Lower leg skin (tissue), 4 donors: ENCODE measurements at places on chromosomes 13 and 19.
A peak's percentile ranks its signal among the peaks of the same experiment; 100 is the strongest.

DNA sequence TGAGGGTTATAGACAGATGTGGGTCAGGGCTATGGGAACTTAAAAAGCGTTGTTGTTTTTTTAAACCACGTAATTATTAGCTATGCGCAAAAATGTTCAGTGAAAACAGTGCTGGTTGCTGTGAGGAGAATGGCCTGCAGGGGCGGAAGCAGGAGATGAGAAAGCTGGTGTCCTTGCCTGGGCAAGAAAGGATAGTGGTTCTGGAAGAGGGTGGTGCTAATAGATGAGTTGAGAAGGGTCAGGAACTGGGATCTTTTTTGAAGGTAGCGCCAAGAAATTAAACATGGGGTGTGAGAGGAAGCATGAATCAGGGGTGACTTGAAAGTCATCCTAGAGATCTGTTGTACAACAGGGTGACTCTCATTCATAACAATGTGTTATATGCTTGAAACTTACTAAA lies 4.8 kb upstream of the SMG9 start:
- DNase-seq, result no peak

GRCh38 chr13:95480791-95481780 lies 71.4 kb upstream of the CLDN10 start:
- DNase-seq, result no peak

DNA sequence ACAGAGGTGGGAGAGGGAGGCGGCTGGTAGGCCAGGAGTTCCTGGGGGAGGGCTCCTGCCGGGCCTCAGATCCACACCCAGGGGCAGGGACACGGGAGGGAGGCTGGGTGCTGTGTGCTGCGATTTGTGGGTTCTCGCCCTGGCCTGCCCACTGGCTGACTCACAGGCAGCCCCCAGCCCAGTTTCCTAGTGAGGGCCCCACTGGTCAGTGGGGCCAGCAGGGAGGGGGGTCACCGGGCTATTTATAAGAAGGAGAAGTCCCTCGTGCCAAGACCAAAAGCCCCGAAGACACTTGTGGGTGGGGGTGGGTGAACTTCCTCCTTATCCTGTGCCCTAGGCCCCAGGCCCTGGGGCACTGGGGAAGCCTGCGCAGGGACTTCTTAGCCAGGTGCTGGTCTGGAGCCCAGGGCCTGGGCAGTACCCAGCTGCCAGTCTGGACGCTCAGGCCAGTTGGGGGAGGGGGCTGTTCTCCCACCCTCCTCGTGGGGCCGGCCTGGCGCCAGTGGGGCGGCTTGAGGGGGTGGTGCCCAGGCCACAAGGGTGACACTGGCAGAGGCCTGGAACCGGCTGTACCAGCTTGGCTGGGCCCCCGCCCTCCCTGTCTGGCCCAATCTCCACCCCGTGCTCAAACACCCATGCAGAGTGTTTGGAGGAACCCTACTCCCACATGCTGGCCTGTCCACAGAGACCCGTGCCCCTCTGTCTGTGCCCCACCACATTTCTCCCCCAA lies 5.0 kb upstream of the JUNB start:
- DNase-seq, result peak; percentile 74

DNA sequence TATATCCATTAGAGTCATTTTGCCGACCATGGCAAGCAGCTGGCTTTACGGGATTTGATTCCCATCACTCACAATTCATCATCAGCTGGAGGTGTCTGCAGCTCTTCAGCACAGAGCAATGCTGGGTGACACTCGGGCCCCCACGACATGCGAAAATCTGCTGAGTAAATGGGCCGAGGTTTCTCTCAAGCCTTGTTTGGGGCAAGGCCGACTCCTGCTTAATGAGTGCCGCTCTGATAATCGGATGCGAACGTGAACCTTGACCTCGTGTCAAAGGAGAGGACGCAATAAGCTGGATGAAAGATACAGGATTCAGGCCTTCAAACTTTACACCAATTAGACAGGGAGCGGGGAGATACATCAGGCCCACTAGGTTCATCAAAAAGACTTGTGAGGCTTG lies 65.2 kb downstream of the GGACT start:
- DNase-seq, result no peak

GRCh38 chr19:13917888-13918406 lies 11.9 kb downstream of the CC2D1A start:
- DNase-seq, result no peak

- DNase-seq, result no peak
Measured at GRCh38 chr13:38264363-38265131, 85.1 kb upstream of the UFM1 start.

- no peak for DNase-seq
Measured at GRCh38 chr13:57899096-57899495, 267.6 kb downstream of the PCDH17 start.

DNA sequence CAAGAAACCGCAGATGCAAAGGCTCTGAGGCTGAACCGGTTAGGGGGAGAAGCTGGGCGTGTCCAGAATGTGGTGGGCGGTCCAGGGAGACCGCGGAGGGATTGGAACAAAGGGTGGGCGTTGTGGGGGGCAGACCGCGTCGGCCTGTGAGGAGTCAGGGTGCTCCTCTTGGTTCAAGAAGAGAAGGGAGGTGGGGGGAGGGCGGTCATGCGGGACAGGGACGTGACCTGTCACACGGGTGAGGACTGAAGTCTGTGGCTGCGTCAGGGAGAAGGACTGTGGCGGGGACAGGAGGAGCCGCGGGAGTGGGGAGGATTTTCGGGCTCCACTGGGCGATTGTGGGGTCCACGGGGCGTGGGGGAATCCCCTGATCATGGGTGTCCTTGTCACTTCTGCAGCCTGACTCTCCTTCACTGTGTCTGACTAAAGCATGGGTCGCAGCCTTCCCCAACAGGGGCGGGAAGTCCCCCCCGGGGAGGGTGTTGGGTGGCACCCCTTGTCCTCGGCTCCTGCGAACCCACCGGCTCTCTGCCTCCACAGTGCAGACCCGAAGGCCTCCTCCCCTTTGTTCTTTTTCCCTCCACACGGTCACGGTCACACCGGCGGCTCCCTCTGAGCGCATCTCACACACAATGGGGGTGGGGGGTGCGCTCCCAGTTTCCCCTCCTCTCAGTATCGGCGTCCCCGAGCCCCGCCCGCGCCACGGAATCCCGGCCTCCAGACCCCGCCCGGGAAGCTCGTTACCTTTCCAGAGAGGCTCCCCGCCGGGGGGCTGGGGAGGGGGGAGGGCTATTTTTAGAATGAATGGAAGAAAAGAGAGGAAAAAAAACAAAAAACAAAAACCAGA lies 16.4 kb upstream of the KCNN1 start:
- peak; percentile 87 for DNase-seq

GRCh38 chr19:38664503-38665211 lies 17.2 kb downstream of the ACTN4 start:
- DNase-seq, result no peak

DNA sequence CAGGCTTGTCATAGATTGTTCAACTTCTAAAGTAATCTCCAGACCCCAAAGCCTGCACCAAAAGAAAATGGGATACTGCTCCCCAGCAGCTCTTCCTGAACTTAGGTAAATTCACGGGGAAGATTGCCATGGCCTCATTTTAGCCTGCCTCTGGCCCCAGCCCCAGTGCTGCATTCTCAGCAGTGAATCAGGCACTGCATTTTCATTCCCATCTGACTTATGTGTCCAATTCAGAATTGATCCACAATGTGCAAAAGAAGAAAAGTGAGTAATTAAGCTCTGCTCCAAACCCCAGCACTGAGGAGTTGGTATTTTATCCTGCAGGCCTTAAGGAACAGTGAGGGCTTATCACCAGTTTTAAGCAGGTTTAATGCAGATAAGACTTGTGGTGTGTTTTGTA lies 176.4 kb downstream of the KCTD12 start:
- no peak for DNase-seq

GRCh38 chr19:39708594-39708993 lies 4.3 kb downstream of the LGALS14 start:
- DNase-seq, result no peak

GRCh38 chr19:10286803-10287737 lies at the start of gene ICAM4:
TSS of gene ICAM4 (plus strand) at chr19:10286955. CDS start at chr19:10287013, 58 bp downstream.
- no peak for DNase-seq

GRCh38 chr19:5676105-5676771 lies 4.1 kb downstream of the MICOS13 start:
- no peak for DNase-seq

DNA sequence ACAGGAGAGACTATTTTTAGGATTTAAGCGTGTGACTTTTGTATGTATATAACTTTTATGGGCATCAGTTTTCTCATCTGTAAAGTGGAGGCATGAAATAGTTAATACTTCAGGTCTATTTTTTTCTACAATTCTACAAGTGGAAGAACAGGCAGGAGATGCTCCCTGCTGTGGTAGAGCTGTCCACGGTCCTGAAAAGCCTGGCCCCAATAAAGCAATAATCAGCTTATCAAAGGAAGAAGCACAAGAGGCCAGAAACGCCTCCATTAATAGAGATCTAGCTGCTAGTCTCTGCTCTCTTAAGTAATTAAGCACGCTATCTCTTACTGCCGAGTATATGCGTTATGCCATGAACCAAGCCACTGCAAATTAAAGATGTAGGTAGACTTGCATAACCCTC lies 28.0 kb upstream of the WASF3 start:
- no peak for DNase-seq

DNA sequence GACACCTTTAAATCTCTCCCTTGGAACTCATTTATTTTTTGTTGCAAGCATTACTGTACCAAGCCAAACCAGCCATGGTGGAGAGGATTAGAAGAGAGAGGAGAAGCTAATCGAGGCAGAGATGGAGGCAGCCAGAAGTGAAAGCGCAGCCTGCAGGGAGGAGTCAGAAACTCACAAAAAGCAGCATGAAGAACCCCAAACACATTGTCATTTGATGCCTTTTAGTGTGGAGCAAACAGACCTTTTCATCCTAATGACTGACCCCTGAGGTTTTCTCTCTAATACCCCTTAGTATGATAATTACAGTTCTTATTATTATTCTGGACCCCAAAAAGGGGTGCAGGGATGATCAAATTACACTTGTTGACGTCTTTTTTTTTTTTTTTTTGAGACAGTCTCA lies 62.5 kb downstream of the TNFRSF19 start:
- DNase-seq, result no peak

DNA sequence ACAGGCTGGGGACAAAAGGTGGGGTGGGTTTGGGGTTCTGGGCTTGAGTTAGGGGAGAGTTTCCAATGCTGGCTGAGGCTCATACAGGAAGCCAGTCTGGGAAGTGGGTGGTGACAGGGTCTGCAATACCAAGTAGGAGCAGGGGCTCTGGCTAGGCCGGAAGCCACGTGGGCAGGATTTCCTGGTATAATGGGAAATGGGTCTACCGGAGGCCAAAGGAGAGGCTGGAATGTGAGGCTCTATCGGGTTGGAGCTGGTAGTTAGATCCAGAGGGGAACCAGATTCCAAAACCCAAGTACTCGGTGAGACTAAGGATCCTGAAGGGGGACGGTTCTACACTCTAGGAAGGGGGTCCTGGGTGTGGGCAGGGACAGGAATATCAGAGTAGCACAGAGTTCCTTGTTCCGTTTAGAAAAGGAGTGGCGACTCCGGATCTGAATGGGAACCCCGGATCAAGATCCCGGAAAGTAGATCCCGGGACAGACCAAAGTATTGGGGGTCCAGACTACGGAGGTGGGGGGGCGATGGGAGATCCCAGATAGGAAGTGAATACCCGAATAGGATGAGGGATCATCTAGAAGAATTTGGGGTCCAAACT lies 802 bp downstream of the CDC37 start:
- no peak for DNase-seq

- DNase-seq, result peak; percentile 57
Measured at GRCh38 chr13:111469916-111470506, 149.6 kb downstream of the TEX29 start.

GRCh38 chr13:113359571-113359970 lies 4.4 kb downstream of the GRTP1 start:
- DNase-seq, result no peak

DNA sequence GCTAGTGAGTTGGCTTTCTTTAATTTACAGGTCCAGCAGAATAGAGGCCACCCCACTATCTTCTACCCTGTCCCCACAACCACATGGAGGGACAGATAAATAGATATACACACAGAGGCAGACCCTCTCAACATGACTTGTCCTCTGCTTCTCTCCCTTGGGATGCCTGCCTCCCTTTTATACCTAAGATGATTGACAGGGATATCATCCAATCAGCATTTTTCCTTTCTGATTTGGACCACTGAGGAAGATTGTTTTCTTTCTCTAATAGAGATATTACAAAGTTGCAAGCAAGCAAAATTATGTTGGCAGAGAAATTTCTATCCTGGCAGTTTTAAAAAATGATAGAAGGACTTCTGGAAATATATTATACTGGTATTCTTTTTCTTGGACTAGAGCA lies 35.8 kb downstream of the STOML3 start:
- DNase-seq, result no peak
